ENCODE measurements at places on chromosomes 13 and 19.

- no peak for DNase-seq
Observed at GRCh38 chr13:42707586-42707985, 73.8 kb upstream of the FAM216B start.

- DNase-seq = no peak
Observed at GRCh38 chr19:49081273-49081672, 4.0 kb upstream of the SNRNP70 start.

- no peak for DNase-seq
Observed at GRCh38 chr19:16435238-16435917, 36.4 kb downstream of the EPS15L1 start.

GRCh38 chr19:2503521-2504109, 27.7 kb downstream of the GADD45B start:
- DNase-seq = peak; percentile 87

DNA sequence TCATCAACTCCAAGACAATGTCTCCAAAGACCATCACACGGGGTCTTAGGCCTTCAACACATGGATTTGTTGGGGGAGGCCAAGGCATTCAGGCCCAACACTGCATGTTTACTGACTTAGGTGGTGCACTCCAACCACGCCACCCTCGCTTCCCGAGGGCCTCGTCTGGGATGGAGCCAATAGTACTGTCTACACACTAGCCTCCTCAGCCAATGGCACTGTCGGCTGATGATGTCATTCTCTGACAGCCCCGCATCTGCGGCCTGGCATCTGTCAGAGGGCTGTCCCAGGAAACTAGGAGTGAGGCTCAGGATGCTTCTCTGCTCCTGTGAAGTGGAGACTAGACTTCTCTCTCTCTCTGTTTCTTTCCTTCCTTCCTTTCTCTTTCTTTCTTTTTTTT, 96.6 kb downstream of the TEX26 start:
- DNase-seq = no peak

DNA sequence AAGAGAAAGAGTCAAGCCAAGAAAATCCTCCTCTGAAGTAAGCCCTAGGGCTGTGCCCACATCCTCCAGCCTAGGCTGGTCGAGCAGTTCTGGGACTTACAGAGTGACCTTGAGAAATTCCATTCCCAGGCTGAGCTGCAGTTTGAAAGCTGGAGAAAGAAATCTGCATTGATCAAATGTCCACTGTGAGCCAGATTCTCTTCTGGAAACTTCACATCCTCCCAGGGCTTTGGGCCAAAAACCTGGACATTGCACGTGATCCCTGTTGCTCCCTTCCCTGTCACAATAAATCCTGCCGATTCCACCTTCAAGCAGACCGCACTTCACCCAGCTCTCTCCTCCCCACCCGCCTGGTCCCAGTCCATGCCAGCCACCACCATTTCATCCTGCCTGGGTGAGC, 15.7 kb downstream of the TMEM143 start:
- DNase-seq = no peak

- DNase-seq = no peak
Observed at GRCh38 chr19:18353378-18354005, 13.1 kb downstream of the PGPEP1 start.

DNA sequence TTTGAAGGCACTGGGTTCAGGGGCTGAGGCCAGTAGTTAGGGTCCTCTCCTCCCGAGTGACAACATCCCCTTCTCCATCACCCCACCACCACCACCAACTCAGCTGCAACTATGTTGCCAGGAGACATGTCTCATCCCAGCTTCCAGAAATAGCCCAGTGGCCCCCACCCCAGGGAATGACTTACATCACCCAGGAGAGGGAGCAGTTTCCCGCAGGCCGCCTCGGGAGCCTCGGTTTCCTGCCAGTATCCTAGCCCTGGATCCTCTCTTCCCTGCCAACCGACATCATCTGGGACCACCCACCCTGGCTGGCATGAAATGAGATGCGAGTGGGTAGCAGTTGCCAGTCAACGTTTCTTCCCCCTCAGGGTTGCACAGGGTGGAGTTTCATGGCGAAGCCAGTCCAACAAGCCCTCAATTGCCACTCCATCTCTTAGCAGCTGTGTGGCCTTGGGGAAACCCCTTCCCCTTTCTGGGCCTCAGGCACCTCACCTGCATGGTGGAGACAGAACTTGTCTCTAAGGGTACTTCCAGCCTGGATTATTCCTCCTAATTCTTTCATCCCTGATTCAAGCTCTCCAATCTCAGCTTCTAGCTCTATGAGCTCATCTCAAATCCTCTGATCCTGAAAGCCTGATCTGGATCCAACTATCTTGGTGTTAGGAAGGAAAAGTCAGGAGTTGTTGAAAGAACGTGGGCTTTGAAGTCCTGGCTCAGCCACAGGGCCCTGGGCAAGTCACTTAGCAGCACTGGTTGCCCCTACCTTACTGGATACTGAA, 3.9 kb upstream of the GSK3A start:
- no peak for DNase-seq

DNA sequence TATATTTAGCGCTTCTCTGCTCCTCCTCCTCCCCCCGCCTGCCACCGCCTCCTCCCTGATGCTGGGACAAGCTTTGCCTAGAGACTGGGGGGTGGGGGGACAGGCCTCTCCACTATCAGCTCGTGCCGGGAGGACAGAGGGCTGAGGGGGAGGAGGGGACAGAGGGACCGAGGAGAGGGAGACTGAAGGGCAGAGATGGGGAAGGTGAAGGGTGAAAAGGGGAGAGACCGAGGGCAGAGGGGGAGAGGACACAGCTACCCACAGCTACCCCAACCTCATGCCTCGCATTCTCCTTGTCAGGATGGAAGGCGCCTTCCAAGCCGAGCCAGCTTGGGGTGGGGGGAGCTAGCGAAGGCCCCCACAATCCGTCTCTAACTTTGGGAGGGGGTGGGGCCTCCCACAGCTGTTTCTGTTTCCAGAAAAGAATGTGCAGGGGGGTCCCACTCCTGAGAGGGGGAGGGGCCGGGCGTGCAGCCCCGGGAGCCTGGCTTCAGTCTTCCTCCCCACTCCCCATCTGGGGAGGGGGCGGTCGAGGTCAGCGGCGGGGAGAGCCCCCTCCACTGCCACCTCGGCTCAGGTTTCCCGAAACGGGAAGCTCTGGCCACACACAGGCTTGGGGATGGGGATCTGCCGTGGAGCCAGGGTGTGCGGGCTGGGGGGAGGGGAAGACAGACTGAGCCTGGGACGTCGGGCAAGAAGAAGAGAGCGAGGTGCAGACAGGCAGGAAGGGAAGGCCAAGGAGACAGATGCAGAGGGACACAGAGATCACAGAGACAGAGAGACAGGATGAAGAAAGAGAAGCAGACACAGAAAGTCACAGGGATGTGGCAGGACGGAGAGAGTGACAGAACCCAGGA, 1.6 kb downstream of the DACT3 start:
- DNase-seq = no peak

GRCh38 chr13:39148513-39148961, 110.3 kb downstream of the NHLRC3 start:
- no peak for DNase-seq

DNA sequence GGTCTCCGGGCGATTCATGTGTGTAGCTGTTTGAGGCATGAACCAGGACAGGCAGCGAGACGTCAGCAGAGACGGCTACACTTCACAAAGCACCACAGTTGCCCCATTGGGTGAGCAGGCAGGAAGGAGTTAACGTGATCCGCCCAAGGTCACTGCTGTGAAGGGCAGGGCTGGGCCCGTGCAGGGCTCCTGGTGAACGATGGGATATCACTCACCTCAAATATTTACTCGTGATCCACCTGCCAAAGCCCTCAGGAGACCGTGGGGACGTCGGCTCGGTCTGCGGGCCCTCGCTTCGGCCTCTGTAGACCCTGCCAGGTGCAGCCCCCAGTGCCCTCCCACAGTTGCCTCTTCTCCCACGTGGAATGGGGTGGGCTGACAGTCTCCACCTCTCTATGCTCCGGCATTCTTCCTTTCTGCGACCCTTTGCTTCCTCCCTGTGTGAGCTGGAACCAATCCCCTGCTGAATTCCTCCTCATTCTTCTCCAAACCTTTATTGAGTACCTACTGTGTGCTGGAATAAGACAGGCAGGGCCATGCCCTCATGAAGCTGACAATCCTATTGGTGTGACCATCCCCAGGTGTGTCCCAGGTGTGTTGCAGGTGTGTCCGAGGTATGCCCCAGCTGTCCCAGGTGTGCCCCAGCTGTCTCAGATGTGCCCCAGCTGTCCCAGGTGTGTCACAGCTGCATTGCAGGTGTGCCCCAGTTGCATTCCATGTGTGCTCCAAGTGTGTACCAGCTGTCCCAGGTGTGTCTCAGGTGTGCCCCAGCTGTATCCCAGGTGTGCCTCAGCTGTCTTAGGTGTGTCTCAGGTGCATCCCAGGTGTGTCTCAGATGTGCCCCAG, 2.0 kb upstream of the GRK1 start:
- DNase-seq = no peak

DNA sequence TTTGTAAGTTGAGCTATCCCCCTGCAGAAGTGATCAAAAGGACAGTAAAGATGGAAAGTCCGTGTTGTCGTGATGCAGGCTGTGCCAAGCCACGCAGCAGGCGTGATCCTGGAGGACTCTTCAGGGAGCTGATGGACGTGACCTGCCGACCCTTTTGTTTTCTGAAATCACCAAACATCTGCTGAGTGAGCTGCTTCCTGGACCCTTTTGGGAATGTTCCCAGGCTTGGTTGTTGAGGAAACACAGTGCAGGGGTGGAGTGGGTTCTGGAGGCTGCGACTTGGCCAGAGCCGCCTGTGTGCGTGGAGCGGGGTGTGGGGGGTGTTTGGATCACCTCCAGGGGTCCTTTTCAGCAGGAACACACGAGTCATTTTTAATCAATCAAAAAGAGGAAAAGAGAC, 15.4 kb upstream of the CPAMD8 start:
- DNase-seq = no peak

DNA sequence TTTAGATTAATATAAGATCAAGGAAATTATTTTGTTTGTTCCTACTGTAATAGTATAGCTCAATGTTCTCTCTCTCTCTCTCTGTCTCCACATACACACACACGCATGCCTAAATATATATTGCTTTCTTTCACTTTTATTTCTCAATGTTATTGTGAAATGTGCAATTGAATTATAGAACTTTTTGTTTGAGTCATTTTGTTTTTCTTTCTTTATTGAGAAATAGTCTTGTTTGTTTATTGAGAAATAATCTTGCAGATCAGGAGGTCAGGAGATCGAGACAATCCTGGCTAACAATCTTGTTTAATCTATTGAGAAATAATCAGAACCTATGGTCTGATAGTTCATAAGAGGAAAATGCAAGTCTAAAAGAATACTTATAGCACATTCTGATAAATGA, 1581.3 kb downstream of the EFNB2 start:
- DNase-seq = no peak

GRCh38 chr19:16032509-16033135, 43.7 kb upstream of the TPM4 start:
- DNase-seq = no peak

DNA sequence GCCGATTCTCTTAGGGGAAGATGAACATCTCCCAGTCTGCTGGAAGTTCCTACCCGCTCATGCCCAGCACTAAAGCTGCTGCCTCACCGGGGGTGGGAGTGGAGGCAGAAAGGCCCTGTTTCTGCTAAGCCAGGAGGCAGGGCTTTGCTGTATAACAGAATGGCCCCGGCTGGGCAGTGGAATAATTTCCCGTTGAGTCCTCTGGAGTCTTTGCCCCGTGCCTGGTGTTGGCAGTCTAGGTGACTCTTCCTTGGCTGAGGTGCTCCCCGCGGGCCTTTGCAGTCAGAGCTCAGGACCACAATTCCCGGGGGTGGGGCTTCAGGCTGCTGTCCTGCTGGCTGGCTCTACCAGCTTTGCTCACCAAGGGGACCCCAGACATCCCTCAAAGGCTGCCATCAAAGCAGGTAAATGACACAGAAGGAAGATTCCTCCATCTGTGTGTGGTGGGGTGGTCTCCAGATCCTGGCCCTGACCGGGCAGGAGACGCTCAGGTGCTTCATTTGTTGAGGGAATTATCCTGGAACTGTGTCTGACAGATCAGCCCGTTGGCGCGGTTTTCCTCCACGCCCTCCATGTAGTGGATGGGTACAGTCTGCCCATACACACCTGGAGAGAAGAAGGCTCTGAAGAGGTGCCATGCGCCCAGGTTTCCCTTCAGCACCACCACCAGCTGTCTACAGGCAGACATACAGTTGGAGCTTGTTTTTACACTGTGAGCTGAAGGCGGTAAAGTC, 209.9 kb downstream of the TEX29 start:
- DNase-seq = no peak

DNA sequence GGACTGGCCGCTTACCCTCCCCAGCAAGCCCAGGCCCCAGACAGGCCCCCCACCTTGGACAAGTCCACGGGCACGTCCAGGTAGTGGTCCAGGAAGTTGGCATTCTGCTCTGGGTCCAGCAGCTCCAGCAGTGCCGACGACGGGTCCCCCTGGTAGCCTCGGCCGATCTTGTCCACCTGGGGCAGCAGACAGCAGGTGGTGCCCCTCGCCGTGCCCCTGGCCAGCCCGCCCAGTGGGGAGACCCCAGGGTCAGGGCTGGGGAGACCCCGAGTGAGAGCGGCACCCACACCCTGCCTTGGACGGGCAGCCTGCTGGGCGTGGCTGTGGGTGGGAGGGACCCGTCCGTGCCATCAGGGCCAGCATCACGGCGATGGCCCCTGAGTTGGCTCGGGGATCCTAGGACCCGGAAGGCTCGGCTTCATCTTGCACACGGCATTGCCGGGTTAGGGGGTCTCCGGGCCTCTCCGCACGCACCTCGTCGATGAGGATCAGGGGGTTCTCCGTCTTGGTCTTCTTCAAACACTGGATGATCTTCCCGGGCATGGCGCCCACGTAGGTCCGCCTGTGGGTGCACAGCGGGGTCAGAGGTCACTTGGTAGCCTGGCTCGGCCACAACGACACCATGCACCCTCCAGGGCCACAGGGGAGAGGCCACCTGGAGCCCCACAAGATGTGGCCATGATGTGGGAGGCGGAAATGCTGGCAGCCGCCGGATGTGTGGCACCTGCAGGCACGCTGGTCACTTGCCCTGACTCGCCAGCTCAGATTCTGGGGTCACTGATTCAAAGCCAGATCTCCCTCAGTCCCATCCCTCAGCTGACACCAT, 6.3 kb downstream of the RPL36 start:
- no peak for DNase-seq

- no peak for DNase-seq
Observed at GRCh38 chr13:97856304-97856675, 97.2 kb upstream of the IPO5 start.

DNA sequence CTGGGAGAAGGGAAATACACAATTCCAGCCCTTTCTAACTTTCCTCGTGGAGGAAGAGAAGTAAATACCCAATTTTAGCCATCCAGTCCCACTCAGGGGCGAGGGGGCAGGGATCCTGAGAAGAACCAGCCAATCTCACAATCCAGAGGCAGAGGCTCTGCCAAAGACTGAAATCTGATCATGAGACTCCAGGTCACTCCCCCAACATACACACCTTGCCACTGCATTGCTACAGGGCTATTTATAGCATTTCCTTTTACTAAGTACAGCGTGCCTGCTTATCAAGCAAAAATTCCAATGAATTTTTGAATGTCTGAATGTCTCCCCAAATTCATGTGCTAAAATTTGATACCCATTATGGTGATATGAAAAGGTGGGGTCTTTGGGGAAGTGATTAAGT, 1687.5 kb downstream of the EFNB2 start:
- no peak for DNase-seq

- no peak for DNase-seq
Observed at GRCh38 chr13:45238945-45239795, 38.3 kb upstream of the KCTD4 start.

GRCh38 chr13:104616990-104617389, 1550.8 kb upstream of the SLC10A2 start:
- no peak for DNase-seq
